ENCODE measurements at places on chromosomes 7 and 10.

DNA sequence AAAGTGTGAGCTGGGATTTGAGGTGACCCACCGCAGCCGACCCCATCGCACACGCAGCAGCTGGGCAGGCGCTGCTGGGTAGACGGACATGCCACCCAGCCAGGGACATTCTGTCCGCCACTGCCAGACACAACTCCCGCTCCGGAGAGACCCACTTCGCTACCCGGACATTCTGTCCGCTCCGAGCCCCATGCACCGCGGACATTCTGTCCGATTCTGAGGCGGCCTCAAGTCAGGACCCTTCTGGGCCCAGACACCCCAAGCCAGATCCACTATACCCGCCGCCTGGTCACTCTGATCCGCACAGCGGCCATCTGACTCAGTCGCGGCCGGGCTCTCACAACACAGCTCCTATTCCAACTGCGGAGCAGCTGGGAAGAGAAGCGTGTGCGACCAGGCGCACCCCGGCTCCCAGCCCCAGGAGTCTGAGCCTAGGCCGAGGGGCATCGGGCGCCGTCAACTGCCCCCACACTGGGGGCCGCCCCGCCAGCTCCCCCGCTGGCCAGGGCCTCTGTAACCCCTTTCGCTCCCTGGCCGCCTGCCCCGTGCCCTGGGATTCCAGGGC lies 763 bp downstream of the PITX3 start:
- DNase-seq = no peak

DNA sequence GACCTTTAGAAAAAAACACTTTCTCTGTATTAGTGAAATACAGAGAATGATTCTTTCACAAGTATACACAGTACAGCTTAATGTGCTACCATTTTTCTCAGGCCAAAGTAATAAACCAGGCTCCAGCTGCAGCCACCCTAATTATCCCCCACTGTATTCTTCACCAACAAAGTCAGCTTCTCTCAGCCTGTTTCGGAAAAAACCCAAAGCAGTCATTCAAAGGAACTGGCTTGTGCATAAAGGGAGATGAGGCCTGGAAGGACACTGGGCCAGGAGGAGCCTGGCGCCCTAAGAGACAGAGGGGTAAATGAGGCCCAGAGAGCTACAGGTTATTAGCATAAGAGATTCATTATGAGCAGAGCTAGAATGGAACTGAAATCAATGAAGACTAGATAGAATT lies 9.2 kb downstream of the USP54 start:
- DNase-seq = no peak

DNA sequence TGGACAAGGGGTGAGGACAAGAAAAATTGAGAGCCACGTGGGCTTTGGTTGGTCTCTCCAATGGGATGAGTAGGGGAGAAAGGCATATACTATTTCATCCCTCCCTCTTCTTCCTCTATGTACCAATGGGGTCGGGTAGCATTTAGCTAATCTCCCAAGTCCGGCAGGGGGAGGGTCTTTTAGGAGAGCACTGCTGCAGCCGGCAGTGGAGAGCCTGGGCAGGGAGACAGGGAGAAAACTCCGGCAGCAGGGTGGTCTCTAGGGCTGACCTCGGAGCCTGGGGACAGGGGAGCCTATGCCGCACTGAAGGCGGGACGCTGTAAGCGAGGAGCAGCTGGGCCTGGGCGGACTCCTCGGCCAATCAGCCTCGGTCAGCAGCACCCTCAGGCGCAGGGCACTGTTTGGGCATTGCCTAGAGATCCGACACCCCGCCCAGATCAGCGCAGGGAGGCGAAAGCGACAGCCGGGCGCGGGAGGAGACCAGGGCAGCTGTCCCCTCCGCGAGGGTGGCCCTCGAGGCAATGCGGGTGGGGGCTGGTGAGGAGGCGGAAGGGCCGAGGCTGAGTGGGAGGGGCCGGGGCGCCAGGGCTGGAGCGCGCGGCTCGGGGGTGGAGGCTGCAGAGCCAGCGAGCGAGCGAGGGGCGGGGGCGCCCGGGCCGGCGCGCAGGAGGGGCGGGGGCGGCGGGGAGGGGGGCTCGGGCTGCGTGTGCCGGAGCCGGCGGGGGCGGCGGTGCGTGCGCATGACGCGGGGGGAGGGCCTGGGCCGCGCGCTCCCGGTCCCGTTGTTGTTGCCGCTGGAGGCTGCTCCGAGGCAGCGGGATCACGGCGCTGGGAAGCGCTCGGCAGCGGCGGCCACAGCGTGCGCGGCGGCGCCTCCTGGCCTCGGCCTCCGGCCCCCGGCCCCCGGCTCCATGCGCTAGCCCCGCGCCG lies at the start of gene AGAP3:
TSS of gene AGAP3 (plus strand) at position 785 of the 930 bp plus-strand sequence. CDS start 267 bp downstream, outside the sequence.
- DNase-seq = peak; percentile 21

DNA sequence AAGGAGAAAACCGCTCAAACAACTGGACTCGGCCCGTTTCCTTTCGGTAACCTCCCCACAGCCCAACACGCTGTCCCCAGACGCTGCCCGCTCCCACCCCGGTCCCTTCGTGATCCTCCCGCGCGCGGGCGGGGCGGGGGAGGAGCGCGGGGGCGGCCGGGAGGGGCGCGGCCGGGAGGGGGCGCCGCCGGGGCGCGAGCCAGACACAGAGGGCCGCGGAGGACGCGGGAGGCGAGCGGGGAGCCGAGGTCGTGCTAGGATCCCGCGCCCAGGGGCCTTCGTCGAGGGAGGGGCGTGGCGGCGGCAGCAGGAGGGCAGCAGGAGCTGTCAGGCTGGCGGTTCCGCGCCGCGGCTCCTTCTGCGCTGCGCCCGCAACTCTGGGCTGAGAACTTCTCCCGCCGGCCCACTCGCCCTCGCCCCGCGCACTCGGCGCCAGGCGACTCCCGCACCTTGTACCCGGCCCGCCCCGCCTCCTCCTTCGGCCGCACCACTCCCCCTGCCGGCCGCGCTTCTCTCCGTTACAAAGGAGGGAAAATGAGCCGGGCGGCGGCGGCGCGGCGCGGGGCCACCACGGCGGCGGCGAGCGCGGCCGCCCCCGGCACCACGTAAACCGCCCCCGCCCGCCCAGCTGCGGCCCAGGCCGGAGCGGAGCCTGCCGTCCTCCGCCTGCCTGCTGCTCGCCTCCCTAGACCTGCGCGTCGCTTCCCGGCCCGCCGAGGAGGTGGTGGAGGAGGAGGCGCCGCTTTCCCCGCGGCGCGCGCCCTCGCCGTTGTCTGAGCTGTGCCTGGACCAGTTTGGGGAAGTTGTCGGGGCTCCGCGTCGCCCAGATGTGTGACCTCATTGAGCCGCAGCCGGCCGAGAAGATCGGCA lies at the start of gene CDK14:
TSS of gene CDK14 (plus strand) at position 521 of the 870 bp plus-strand sequence. CDS start at position 828, 307 bp downstream.
- DNase-seq = no peak

GRCh38 chr7:115297656-115298055 lies 375.8 kb downstream of the MDFIC start:
- DNase-seq = no peak
